ENCODE measurements at places on chromosomes 3 and 15.
A peak's percentile ranks its signal among the peaks of the same experiment; 100 is the strongest.

- DNase-seq, result no peak
These were observed 72.5 kb downstream of the MAGEF1 start for GRCh38 chr3:184639351-184639750.

- DNase-seq, result peak; percentile 90
These were observed at the start of gene DHX30 for GRCh38 chr3:47802734-47803479. DHX30 (plus strand) TSS chr3:47803138; CDS start chr3:47810684, 7,546 bp downstream.

GRCh38 chr3:17352620-17353019 lies 389.8 kb downstream of the TBC1D5 start:
- DNase-seq, result no peak

DNA sequence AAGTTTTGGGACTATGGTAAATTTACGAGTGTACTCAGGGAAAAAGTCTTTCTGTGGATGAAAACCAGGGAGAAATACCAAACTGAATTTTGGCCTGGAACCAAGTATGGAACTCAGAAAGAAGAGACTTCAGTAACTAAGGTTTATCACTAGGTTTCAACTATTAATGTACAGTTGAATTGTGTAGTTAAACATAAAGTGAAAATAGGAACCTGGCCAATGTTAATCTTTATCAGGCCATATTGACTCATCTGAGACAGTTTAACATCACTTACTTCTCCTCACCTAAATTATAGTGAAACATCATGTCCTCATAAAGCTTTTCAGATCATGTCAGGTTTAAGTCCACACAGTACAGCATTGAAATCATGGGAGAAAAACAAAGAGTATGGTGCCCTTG lies 197.7 kb downstream of the LSAMP start:
- no peak for DNase-seq

DNA sequence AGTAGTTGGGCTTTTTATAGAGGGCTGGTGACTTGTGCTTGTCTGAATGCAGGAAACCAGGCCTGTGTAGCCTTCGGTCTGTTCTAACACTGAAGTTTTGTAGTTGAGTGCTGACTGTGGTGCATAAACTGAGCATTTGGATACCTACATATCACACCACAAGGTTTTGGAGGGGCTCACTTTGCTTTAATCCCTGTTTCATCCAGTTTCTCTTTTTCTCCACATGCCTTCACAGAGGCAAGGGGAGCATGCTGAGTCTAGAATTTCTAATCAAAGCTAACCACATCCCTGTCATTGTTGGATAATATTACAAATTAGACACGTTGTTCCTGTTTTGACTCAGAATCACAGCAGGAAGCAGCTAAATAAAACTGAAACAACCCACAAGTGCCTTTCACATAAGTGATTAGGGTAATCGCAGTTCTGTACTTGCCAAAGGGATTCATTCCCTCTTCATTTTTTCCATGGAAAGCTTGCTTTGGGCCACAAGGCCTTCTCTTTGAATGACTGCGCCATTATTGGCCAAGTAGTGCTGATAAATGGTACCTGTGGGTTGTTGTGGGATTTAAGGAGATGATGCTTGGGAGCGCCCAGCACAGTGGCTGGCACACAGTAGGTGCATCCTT lies 48.9 kb downstream of the TGFBR2 start:
- peak; percentile 56 for DNase-seq

DNA sequence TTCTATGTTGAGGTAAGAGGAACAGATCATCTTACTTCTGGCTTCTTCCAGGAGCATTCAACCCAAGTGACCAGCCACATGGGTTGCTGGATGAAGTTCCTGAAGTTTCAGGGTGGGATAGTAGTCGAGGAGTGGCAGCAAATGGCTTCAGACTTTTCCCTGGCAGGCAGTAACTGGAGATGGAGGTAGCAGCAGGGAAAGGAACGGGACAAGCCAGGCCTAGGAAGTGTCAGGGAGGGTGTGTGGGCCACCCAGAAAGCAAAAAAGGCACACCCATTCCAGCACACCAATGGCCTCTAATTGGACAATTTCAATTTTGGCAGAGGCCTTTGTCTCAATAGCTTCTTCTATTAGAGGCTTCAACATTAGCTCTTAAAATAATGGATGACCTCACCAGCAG lies 498.6 kb upstream of the ATP11B start:
- no peak for DNase-seq

- no peak for DNase-seq
These were observed 94.3 kb upstream of the GADL1 start for GRCh38 chr3:30988769-30989168.

GRCh38 chr3:20225769-20226168 lies 39.8 kb upstream of the SGO1 start:
- no peak for DNase-seq

GRCh38 chr15:32959077-32959476 lies 235.4 kb downstream of the FMN1 start:
- DNase-seq, result no peak

- DNase-seq, result no peak
These were observed 17.3 kb upstream of the CDCP1 start for GRCh38 chr3:45163481-45163880.

GRCh38 chr3:133927540-133928066 lies 31.9 kb upstream of the RAB6B start:
- peak; percentile 72 for DNase-seq

DNA sequence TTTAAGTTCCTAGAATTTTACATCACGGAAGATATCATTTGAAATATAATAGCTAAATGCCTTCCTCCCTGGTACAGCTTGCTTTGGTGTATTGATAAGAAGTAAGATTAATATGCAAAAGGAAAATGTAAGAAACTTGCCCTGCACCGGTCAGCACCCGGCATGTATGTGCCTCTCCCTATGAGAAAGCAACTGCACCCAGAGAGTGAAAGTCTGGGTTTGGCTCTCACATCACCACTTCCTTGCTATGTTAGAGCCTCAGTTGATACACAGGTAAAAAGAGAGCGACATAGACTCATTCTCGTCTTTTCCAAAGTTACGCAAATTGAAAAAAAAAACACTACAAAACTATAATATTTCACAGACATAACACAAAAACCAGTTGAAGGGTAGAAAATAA lies 96.7 kb downstream of the FOXP1 start:
- DNase-seq, result peak; percentile 50

- DNase-seq, result no peak
These were observed 11.9 kb upstream of the PLA2G4D start for GRCh38 chr15:42106288-42106687.

DNA sequence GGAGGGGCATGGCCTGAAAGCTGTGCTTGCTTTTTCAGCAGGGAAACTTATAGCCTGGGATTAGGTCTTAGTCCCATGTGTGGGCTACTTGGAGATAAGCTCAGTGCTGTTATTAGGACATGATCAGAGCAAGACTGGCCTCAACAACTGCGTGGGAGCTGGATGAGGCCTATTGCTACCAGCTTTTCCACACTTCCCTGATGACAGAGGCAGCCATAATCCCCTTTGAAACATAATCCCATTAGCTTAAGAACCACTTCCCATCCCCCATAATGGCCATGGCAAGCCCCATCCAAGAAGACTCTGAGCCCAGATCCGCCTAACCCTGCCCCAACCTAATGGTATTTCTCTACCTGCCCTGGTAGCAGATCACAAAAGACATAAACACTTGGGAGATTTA lies 26.6 kb upstream of the GK5 start:
- no peak for DNase-seq

GRCh38 chr15:25019434-25019833 lies 64.6 kb downstream of the SNRPN start:
- DNase-seq, result no peak

- no peak for DNase-seq
These were observed 126.9 kb downstream of the LSAMP start for GRCh38 chr3:116318370-116318769.
